ENCODE measurements at places on chromosomes 12 and 14.
A peak's percentile ranks its signal among the peaks of the same experiment; 100 is the strongest.

- DNase-seq: no peak
These were observed 2.2 kb downstream of the ZDHHC17 start for GRCh38 chr12:76766161-76766560.

DNA sequence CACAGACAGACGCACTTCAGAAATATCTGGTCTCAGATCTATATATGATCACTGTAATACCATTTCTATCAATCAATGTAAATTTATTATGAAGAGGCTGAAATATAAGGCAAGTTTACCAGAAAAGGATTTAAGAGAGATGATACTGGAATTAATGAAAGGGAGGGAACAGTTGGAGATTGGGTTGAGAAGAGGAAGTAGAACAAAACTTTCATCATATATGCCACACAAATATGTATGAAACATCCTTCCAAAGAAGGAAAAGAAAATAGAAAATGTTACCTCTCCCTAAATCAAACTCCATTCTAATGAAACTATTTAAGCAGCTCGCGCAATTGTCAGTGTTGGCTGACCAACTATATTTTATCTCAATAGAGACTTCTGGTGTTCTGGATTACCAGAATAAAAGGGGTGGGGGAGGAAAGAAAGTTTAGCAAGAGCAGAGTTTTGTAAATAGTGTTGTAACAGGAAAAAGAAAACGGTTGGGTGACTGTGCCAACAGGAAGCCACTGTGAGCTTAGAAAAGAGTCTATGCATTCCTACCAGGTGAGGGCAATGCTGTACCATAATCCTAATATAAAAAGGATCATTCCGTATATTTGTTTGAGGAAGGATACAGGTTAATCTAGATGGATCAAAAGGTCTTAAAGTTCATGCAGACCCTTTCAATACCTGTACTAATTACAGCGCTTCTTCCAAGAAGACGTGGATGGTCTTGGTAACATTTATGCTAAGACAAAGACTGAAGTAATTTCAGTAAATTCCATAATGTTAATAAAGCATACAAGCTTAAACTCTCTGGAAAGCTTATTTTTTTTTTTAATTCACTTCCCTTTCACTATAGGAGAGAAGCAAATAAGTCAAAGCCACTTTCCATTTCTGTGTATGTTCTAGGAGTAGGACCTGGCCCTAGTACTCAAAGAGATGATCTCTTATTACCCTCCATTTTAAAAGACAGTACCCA, 14.5 kb upstream of the LLPH start:
- no peak for DNase-seq

- DNase-seq: no peak
These were observed 869 bp downstream of the APOLD1 start for GRCh38 chr12:12786351-12786705.

- no peak for DNase-seq
These were observed 283.4 kb downstream of the DAD1 start for GRCh38 chr14:22305607-22306006.

GRCh38 chr12:65510007-65510406, 231.5 kb downstream of the MSRB3 start:
- no peak for DNase-seq

GRCh38 chr14:62592877-62593276, 452.4 kb downstream of the KCNH5 start:
- DNase-seq: no peak

DNA sequence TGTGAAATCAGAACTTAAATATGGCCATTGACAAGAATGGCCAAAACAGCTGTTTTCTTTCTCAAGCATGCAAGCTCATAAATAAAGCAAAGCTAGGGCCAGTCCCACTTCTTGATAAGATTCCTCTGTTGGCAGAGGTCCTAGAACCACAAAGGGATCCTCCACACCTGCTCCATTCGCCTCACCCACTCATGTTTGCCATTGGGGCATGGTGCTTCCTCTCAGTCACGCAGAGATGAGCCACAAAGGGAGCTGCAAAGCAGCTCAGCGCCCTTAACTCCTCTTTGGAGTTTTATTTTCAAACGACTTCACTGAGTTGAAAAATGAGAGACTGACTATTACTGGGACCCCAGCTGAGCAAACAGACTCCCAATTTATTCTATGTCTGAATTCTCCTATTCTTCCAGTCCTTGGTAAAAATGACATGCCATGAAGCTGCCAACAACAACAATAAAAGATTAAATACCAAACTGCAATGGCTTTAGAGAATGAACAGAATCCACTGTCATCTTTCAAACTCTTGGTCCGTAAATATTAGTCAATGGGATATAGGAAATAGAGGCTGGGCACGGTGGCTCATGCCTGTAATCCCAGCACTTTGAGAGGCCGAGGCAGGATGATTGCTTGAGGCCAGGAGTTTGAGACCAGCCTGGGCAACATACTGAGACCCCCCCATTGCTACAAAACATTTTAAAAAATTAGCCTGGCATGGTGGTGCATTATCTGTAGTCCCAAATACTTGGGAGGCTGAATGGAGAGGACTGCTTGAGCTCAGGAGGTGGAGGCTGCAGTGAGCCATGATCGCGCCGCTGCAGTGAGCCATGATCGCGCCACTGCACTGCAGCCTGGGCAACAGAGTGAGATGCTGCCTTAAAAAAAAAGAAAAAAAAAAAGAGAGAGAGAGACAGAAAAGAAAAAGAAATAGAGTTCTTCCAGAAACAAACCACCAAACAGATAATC, 16.4 kb downstream of the MANSC1 start:
- DNase-seq: peak; percentile 38

DNA sequence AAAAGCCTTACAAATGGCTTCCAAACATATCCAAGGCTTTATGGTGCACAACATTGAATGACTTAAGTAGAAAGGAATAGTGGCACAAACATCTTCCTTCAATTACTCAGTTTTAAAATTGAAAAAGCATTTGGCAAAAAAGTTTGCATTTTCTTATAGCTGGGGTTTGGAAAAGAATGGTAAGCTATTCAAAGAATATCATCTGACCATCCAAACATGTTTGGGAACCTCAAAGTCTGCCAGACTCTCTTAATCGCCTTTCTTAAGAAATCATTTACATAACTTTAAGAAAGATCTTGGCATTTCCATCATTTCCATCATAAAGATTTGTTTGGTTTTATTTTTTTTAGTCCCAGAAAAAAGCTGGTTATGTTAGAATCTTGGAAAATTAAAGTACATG, 210.1 kb upstream of the PELI2 start:
- no peak for DNase-seq

GRCh38 chr12:123344086-123344485, 20.6 kb downstream of the SBNO1 start:
- DNase-seq: no peak

DNA sequence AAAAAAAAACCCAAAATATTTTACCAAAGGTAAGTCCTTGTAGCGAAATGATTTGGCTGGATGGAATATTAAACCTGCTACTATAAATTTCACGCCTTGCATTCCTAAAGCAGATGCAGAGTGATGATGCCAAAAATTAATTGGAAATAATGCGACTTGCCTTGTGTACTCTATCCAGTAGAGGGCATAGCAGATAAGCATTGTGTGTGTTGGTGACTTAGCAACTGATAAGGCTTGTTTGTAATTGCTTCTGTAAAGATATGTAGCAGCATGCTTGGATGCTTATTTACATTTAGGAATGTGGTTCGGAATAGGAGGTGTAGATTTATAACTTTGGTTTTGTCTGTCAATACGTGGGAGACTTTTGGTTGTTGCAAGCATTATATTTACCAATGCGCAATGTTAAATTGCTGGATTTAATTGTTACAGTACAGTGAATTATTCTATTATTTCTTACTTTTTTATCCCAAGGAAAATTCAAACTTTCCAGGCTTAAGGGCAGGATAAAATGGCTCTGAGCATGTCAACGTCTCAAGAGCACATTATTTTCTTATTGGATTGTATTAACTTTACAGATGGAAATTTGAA, 80.5 kb downstream of the TMEM260 start:
- DNase-seq: no peak

GRCh38 chr12:70247653-70248199, 4.5 kb downstream of the CNOT2 start:
- no peak for DNase-seq

- peak; percentile 33 for DNase-seq
These were observed 2.9 kb downstream of the RDH12 start for GRCh38 chr14:67704484-67705089.

- no peak for DNase-seq
These were observed 4.9 kb upstream of the FOXG1 start for GRCh38 chr14:28761438-28762291.

DNA sequence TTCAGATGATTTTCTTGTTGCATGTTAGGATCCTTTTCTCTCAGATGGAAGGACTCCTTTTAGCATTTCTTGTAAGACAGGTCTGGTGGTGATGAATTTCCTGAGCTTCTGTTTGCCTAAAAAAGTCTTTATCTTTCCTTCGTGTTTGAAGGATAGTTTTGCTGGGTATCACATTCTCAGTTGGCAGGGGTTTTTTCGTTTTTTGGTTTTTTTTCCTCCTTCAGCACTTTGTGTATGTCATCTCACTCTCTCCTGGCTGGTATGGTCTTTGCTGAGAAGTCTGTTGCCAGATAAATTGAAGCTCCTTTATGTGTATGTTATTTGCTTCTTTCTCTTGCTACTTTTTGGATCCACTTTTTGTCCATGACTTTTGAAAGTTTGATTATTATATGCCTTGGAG, 15.6 kb upstream of the TXNRD1 start:
- DNase-seq: no peak

GRCh38 chr14:55789406-55789805, 209.4 kb downstream of the KTN1 start:
- no peak for DNase-seq

GRCh38 chr14:64238049-64238448, 56.1 kb downstream of the ESR2 start:
- DNase-seq: no peak

DNA sequence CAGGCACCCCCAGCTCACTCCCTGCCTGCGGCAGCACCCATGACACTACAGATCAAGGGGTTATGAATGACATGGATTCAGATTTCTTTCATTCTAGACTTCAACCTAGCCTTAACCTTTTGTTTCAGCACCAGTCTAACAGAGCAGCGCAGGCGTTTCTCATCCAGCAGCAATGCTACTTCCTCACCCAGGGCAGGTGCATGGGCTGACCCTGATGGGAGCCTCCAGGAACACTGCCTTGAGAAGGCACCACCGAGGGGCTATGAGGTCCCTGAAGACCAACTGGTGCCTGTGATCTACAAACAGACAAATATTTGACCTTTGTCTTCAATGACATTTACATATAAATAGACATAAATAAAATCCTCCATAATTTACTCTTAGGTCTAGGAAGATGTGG, 10.8 kb downstream of the CDCA4 start:
- DNase-seq: no peak

GRCh38 chr14:100303179-100303578, 3.1 kb downstream of the SLC25A29 start:
- no peak for DNase-seq

DNA sequence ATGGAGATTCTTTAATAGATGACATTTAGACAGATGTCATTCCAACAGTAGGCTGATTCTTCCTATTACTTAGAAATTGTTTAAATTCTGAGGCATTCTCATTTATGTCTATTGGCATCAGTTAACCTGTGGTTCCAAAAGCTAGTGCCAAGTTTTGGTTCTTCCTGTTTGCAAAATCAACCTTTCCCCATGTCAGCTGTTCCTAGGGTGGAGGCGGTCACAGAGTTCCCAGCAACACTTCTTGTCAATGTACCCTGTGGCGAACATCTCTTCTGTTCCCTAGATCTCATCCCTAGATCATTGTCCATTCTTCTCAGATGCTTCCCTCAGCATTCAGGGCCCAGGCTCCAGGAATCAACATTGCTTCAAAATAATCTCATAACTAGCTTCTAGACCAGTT, 140.9 kb downstream of the PHLDA1 start:
- no peak for DNase-seq
